ENCODE measurements at places on chromosomes 16 and 17.
A peak's percentile ranks its signal among the peaks of the same experiment; 100 is the strongest.

GRCh38 chr17:32609884-32610650 is 123.3 kb downstream of the CDK5R1 start:
- DNase-seq = no peak

DNA sequence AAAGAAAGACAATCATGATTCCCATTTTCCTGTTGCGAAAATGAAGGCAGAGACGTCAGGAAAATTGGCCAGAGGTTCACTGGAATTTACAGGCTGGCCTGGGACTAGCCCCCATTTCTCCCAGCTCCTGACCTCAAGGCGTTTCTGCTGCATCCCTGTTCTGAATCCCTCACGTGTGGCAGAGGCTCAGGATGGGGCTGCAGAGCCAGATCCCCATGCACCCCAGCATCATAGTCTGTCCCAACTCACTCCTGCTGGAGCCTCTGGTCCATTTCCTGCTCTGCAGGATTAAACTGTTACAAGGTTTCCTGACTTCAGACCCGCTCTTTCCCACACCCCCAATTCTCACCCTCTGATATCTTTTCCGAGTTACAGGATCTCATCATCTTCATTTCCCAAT is 2.9 kb downstream of the GPRC5B start:
- DNase-seq = no peak

GRCh38 chr16:24935336-24935735 is 79.8 kb downstream of the ARHGAP17 start:
- no peak for DNase-seq

DNA sequence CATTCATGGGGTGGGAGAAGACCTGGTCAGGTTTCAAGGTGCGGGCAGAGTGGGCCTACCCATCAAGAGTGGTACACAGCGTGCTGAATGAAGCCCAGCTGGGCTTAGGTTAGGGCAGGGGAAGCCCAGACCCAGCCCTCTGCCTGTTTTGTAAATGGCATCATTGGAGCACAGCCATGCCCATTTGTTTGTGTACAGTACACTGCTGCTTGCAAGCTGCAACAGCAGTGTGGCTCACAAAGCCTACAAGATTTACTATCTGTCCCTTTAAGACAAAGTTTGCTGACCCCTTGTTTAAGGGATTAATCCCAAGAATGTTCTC is 230.1 kb upstream of the TNRC6C start:
- no peak for DNase-seq

GRCh38 chr16:24753437-24753836 is 24.0 kb downstream of the TNRC6A start:
- DNase-seq = no peak

GRCh38 chr17:43442711-43443110 is 41.1 kb upstream of the DHX8 start:
- DNase-seq = no peak

DNA sequence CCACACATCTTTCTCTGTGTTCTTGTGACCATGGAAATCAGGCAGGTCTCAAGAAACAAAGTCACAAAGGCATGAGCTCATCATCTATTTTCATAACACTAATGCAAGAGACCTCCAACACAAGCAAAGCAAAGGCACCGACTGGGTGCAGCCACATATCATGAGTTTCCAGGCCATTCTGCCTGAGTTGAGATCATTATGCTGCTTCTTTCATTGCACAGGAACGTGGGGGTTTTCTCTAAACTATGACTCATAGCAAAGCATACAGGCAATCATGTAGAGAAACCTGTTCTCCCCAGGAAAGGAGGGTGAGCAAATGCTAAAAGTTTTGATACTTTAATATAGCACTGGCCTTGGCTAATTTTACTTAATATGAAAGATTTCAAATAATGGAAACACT is 60.7 kb downstream of the GRIN2A start:
- DNase-seq = no peak

DNA sequence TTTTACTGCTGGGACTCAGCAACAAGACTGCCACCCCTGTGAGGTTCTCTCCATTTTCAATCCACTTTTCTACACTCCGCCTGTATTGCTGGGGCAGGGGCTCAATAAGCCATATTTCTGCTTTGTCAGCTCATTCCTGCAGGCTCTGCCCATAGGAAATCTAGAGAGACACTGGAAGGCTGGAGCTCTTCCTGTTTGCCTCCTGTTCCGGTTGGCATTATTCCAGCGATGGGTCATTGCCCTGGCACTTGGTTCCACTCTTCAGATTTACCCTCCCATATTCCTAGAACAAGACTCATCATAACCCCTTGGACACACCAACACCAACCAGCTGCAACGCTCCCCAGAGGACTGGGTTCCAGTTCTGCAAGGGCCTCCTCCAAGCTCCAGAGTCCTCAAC is 210.4 kb downstream of the CA10 start:
- no peak for DNase-seq

DNA sequence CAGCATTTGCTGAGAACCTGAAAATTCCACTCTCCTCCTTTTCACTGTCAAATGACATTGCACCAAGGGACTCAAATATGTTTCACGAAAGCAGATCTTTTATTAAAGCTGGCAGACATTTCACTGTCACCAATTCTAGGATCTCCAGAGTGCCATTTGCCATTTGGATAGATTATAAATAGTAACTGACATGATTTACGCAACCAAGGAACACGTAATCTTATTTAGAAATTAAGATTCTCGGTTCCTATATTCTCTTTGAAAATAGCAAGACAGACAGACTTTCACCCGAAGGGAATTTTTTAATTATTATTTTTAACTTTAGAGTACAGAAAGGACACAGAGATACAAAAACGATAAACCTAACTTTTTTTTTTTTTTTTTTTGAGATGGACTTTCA is 49.6 kb downstream of the ANKFY1 start:
- no peak for DNase-seq

DNA sequence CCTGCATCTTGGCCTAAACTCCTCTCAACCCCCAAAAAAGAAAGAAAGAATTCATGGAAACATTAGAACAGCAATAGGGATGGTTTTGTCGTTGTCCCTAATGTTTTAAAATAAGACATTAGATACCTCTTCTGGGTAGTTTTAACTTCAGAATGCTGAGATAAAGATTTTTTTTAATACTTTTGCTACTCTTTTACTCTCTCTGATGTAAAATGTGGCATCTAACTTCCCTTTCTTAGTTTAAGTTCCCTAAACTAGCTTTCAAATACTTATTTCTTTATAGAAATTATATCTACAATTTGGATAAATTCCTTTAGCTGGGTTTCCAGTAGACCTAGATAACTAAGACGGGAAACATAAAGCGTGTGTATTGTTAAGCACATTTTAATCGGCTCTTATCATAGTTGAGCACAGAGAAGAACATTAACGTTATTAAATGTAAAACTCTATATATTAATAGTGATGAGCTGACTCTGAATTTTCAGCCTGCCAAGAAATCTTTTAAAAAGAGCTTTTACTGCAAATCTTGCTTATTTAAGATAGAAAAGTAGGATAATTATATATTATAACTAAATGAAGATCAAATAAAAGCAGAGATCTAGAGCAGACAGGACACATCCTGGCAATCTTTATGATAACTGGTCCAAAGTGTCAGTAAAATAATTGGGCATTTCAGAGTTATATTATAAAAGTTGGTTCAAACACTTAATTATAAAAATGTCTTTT is 183.2 kb downstream of the CYB561 start:
- DNase-seq = no peak

DNA sequence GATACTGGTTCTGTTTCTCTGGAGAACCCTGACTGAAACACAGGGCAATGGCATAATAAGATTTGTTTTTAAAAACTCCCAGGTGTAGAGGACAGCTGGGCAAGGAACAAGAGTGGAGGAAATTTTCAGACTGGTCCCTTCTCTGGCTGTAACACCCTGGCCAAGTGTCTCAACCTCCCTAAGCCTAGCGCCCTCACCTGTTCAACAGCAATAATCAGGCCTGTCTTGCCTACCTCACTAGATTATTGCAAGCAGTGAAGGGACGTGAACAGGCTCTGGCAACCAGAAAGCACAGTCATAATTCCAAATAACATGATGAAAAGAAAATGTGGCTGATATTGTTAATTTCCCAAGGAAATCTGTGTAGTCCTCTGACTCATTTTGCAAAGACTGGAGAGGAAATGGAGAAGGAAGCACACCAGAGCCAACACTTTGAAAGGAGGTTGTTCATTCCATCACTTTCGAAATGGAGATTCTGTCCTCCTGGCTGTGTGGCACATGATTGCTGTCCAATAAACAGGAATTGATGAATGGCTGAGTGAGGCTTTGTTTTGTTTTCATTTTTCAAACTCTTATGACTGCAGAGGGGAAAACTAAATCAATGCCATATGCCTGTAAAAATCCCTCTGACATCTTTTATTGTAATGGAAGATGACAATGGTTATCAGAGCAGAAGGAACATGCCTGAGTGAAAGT is 87.5 kb upstream of the HLF start:
- DNase-seq = no peak

GRCh38 chr17:1590029-1590746 is 27.6 kb upstream of the PITPNA start:
- DNase-seq = no peak

DNA sequence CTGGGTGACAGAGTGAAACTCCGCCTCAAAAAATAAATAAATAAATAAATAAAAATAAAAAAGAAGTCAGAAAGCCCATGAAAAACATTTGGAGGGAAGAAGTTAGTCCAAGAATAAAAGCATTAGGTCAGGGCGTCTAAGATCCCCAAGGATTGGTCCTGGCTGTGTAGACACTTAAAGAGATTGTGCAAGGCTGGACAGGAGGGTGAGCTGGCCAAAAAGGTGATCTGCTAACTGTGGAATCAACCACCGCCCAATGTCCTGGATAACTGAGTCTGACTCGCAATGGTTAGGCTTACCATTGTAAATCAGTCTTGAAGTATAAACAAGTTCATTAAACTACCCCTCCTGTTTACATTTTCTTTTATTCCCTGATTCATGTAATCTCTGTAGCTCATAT is 8.8 kb upstream of the ABCA8 start:
- no peak for DNase-seq

DNA sequence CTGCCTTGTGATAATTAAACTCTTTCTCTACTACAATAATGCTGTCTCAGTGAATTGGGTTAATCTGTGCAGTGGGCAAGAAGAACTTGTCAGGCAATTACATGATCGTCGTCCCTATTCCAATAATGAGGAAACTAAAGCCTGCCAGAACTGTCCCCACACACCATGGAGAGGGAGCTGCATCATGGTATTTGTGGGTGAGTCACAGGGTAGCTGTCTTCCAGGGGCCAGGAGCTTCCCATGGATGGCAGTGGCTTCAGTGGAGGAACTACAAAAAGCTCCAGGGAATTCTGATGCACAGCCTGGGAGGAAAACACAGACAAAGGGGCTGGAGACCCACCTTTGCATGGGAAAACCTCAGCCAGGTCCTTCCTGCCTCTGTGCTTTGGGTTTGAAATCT is 83.3 kb upstream of the C16orf82 start:
- DNase-seq = no peak

GRCh38 chr16:26772503-26772902 is 294.2 kb upstream of the C16orf82 start:
- DNase-seq = no peak

- no peak for DNase-seq
Observed at GRCh38 chr17:45709728-45710288, 74.3 kb upstream of the CRHR1 start.

GRCh38 chr17:16491131-16491702 is 776 bp downstream of the LRRC75A start:
- DNase-seq = no peak

GRCh38 chr16:1109648-1110047 is 13.6 kb upstream of the C1QTNF8 start:
- DNase-seq = no peak

DNA sequence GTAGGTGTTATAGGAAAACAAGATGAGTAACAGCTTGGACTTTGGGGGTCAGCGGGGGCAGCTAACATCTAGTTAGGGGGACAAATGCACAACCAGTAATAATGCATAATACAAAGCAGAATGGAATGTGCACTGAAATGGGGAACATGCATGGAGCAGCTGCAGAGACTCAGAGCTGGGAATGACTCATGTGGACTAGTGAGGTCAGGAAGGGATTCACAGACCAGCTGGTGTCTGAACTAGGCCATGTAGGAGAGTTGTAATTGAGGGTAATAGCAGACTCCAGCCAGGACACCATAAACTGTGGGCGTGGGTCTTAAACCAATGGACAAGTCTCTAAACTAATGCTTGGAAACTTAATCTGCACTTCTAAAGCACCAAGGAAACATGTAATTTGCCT is 176.8 kb upstream of the ASIC2 start:
- no peak for DNase-seq

DNA sequence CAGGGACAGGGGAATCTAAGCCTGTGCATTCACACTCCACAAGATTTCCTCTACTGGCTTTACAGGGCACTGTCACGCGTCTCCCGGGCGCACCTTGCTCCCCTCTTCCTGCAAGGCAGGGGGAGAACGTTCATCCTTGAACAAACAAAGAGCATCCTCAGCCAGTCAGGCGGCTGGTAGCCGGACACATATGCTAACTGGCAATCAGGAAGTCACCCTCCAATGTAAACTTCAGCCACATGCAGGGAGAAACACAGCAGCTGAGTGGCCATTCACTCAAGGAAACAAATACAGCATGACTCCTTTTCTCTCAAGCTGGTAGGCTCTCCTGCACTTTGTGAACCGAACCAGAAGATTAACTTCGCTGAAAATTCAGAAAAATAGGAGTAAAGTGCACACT is 10.8 kb upstream of the HSBP1 start:
- no peak for DNase-seq

- DNase-seq = peak; percentile 79
Observed at GRCh38 chr17:28726627-28727491, 826 bp upstream of the TLCD1 start.

GRCh38 chr16:17936766-17937402 is 399.7 kb downstream of the NPIPA8 start:
- DNase-seq = no peak

Data from T-helper 22 cell (primary cell).